ENCODE measurements at places on chromosomes 2 and 18.

GRCh38 chr2:218129458-218130135 is 3.8 kb downstream of the CXCR2 start:
- no peak for DNase-seq

DNA sequence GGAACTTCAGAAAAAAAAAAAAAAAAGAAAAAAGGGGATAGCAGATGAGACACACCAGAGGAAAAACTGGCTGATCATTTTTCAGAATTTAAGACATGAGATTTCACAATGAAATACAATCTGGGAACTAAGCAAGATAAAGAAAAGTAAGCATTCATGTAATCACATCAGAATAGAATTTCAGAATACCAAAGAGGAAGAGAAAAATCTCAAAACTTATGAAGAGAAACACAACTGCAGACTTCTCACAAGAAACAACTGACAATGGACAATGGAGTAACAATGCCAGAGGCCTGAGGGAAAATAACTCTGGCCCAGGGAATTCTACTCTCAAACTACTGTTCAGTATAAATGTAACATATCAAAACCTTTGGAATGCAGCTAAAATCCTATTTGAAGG is 13.2 kb upstream of the RRM2 start:
- no peak for DNase-seq

DNA sequence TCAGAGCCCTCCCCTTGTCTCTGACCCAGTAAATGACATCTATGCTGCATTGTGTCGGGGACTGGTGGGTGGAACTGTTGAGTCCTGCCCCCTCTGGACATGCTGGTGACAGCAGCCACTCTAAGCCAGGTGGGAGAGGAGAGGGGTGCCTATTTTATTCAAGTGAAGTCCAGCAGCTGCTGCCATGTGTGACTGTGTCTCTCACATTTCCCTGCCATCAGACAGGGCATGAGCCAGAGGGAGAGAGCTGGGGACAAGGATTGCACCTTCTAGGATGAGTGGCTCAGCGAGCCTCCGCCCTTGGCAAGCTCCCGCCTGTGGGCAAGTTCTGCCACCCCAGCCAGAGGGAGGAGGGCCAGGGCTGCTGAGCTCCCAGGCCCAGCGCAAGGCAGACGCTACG is 13.7 kb downstream of the NGEF start:
- DNase-seq = no peak

GRCh38 chr18:11937874-11938478 is 29.9 kb upstream of the MPPE1 start:
- no peak for DNase-seq

DNA sequence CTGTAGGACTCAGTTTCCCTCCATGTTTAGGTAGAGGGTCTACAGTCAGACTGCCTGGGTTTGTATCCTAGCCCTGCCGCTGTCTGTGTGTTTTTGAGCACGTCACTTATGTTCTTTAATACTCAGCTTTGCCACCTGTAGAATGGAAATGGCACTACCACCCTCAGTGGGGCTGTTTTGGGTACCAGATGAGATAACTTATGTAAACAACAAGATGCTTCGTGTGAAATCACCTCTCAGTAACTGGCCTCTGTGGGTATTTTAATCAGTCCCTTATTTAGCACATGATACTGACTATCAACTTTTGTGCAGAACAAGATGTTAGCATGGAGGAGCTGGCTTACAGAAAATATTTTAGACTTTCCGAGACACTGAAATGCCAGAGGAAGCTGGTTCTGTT is 296.0 kb downstream of the LRRTM1 start:
- no peak for DNase-seq

DNA sequence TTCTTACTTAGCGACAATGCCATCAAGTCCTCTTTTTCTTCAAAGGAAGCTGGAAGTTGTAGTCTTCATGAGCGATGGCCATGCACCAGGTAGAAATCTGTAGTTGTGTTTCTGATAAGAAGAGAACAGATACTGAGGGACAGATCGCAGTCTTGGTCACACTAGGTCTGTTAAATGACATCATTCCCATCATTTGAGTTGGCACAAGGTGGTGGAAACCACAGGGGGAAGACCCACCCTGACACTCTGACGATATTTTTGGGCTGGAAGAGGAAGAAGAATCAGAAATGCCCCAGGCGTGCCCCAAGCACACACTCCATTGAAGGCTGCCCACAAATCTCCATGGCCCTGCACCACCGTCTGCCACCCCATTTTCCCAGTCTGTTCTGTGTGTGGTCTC is 89.0 kb upstream of the BOD1L2 start:
- DNase-seq = no peak

DNA sequence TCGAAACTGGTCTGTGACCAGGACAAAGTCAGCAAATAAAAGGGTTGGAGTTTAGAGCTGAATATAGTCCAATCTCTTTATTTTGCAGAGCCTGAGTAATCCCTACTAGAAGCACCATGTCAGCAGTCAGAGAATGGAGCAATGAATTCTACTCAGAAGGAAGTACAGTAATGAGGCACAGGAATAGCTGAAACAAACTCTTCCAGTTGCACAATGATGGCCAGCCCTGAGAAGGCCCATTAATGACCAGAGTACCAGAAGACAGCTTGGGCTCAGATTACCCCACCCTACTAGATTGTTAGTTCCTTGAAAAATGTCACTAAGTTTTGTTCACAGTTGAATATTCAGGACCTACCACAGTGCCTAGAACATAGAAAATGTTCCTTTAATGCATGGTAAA is 40.3 kb upstream of the SCG2 start:
- DNase-seq = no peak

- DNase-seq = no peak
Measured at GRCh38 chr2:225030203-225030602, 12.1 kb downstream of the DOCK10 start.

- DNase-seq = no peak
Measured at GRCh38 chr2:138028538-138028937, 64.3 kb downstream of the HNMT start.

GRCh38 chr2:126881591-126881990 is 17.1 kb upstream of the TEX51 start:
- DNase-seq = no peak

DNA sequence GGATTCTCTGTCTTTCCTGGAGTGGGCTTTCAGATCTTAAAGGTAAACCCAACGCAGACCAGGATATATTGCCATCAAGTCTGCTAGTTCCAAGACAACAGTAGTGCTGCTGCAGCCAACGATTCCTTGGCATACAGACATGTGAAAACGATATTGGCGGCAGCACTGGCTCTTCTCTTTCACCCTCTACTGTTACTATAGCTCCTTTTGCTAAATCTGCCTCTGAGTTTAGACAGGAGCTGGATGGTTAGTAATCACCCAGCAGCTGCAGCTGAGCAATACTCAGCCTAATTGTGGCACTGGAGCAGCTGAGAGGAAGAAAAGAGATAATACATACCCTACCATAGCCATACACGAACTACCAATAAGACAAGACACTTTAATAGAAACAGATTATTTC is 4.0 kb downstream of the YES1 start:
- DNase-seq = no peak

- no peak for DNase-seq
Measured at GRCh38 chr2:119853777-119854399, 94.2 kb downstream of the PTPN4 start.

DNA sequence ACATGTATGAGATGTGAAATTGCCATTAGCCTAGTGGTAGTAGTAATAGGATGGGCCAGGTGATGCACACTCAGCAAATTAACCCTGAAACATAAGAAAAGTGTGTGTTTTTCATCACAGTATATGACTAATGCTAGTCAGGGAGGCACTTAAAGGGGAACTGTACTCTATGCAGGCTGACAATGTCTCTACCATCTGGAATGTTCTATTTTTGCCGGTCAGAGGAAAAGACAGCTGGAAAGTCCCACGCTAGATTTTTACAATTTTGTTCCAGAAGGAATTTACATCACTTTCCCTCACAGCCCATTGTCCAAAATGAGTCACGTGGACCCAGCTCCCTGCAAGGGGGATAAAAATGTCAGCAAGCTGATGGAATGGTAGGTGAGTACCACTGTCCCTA is 746.3 kb upstream of the CHAC2 start:
- no peak for DNase-seq

GRCh38 chr18:44802508-44802907 is 121.8 kb downstream of the SETBP1 start:
- no peak for DNase-seq

DNA sequence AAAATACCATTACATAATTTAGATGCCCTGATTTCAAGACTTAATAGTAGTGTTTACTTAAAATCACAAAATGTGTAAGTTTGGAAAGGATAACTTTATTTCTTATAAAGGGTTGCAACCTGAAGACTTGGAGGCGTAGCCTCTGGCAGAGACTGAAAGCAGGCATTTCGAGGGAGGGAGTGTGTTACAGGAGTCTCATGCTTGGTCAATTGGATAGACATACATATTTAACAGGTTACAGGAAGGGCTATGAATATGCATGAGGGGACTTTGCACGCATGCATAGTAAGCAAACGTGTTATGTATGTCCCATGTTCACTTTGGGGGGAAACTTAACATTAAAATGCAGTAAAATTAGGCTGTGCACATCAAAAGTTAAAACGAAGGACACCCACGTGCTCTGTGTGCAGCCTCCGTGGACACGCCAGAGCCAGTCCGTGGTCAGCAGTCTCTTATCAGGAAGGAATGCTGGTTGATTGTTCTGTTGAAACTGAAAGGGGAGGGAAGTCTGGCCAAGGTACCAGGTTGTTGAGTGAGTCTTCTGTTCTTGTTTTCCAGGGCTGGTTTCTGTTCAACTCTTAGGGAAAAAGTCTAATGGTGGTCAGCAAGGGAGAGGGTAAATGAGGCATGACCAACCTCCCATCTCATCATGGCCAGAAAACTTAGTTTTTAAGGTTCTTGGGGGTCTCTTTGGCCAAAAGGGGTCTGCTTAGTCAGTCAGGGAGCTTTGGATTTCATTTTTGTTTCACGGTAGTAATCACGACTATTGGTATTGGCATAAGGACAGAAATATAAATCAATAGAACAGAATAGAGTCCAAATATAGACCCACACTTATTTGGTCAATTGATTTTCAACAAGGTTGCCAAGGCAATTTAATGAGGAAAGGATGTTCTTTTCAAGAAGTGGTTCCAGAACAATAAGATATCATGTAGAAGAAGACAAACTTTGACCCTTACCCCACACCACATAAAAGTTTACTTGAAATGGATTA is 121.9 kb downstream of the MCFD2 start:
- DNase-seq = no peak

DNA sequence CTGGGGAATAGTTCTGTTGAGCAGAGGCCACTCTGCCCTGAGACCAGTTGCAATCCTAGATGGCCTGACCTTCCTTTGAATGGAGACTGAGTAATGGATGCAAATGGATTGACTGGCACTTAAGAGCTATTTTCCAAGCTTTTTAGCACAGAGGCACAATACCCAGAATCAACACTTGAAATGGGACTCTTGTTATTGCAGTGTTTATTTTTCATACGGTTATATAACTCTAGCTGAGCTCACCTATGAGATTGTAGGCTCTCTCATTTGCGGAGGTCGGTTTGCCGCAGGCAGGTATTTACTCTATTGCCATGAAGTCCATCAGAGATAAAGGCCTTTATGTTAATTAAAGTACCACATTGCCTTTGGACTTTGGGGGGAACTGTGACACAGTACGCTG is 422.3 kb upstream of the CELF4 start:
- DNase-seq = peak; percentile 91

- DNase-seq = no peak
Measured at GRCh38 chr2:148876595-148877402, 1.8 kb downstream of the KIF5C start.

- no peak for DNase-seq
Measured at GRCh38 chr2:219522111-219523030, 8.1 kb downstream of the ASIC4 start.

DNA sequence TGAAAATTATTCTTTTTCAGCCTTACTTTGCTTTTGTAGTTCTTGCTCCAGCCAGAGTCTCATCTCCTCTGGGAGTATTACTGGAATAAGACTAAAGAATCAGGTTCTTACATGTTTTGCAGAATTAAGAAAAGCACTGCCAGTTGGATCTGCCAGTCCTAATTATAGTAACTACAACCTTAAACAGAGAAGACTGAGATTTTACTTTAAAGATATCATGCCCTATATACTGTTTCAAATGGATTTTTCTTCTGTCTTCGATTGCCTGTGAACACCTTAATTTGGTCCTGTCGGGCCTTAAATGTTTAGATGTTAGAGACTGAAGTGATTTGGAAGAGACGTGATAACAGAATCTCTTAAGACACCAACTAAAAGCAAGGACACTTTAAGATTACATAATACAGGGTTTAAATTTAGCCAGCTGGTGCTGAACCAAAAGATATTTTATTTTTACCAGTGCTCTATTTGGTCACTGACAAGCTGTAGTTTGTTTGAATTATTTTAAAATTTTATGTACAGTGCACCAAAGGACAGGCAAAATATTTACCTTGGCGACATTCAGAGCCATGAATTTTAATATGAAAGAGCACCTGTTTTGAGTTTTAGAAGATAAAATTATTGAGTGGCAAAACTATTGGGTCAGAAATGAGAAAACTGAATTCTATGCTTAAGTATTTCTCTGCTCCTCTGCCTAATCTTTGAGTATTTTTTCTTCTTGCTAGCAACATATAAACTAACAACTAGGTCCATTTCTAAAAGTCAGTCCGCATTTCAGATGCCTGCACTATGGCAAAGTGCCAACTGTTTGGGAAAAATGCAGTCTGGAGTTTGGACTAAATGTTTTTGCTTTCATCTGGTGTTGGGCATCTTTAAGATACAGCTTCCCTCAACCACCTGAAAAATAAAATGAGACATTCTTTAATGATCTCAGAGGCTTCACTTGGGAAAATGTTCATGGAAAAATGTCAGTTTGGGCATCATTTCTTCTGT is 300.0 kb downstream of the XIRP2 start:
- DNase-seq = no peak

- DNase-seq = peak; percentile 52
Measured at GRCh38 chr18:49849331-49850217, 36.2 kb upstream of the ACAA2 start.

DNA sequence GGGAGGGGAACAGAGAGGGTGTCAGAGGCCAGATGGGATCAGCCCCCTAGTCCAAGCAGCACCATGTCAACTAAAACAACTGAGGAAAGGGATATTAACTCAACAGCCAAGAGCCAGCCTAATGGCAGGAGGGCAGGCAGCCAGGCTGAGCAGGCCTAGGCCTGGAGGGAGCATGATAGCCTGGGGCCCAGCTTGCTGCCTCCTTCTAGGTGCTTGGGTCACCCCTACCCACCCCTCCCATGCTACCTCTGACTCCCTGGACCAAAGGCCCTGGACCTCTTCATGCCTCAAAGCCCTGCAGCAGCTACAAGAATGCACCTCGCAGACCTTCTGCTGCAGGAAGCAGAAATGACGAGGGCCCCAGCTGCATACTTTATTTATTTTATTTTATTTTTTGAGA is 22.1 kb upstream of the TNS1 start:
- no peak for DNase-seq

DNA sequence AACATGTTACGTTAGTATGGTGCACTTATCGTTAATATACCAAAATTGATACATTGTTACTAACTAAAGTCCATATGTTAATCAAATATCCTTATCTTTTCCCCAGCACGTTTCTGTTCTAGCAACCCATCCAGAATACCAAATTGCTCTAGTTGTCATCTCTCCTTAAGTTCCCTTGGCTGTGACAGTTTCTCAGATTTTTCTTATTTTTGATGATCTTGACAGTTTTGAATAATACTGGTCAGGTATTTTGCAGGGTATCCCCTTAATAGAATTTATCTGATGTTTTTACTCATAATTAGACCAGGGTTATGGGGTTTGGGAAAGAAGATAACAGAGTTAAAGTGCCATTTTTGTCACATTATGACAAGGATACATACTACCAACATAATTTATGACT is 47.8 kb downstream of the TFPI start:
- no peak for DNase-seq
